Activated T-cell treated with anti-CD3 and anti-CD28 coated beads for 4 hours (primary cell): ENCODE measurements at places on chromosomes 1 and 21.

DNA sequence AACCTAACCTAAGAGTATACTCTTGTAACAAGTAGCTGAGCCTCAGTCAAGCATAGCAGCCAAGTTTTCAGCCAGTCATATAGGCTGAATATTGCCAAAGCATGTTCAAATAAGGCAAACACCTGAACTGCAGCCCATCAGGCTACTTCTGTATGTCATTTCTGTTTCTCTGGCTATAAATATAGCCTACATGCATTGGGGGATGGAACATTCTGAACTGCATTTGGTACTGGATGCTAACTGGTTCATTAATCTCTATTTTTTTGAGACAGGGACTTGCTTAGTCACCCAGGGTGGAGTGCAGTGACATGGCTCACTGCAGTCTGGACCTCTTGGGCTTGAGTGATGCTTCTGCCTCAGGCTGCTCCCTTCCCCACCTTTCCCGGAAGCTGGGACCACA lies 37.3 kb downstream of the MAST2 start:
- no peak for DNase-seq

- DNase-seq: peak; percentile 19
Observed at GRCh38 chr1:86913399-86913895, 479 bp downstream of the SELENOF start.

GRCh38 chr1:30087465-30087864 lies 635.9 kb downstream of the MATN1 start:
- no peak for DNase-seq

- no peak for DNase-seq
Observed at GRCh38 chr1:220487297-220487820, 40.6 kb upstream of the MARK1 start.

- DNase-seq: no peak
Observed at GRCh38 chr1:116763116-116763786, 9.0 kb downstream of the CD2 start.

DNA sequence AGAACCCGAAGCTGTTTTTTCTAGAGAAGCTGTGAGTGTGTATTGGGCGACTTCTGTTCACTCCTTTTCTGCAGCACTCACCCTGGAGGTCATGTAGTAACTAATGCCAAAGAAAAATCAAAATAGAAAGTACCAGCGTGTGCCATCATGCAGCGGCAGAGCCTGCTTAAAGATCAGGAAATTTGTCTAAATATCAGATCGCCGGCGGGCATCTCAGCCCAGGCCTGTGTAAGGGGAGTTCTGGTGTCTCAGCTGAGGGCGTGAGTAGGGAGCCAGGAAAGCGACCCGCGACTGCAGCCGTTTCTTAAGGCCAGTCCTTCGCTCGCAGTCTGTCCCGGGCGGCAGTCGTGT lies 768 bp downstream of the EDARADD start:
- no peak for DNase-seq

DNA sequence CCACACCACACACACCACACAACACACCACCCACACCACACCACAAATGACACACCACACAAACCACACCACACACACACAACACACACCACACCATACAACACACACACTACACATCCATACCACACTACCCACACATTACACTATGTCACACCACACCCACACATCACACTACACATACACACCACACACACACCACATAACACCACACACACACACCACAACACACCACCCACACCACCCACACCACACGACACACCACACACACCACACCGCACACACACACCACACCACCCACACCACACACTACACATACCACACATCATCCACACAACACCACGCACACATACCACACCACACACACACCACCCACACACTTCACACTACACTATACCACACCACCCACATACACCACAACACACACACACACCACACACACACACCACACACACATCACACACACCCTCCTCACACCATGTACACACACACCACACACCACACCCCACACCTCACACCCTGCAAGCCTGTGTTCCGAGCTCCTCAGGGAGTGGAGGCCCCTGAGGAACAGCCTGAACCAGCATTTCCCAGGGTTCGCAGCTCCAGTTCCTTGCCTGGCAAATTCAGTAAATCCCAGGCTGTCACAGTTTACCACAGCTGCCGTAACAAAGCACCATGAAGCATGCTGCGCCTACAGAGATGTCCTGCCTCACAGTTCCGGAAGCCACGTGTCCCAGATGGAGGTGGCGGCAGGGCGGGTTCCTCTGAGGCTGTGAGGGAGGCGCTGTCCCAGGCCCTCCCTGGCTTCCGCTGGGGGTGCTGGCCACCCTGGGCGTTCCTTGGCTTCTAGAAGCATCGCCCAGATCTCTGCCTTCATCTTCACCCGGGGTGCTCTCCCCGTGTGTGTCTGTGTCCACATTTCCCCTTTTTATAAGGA lies 69.8 kb upstream of the ATP5PO start:
- DNase-seq: no peak

- DNase-seq: no peak
Observed at GRCh38 chr1:182110635-182111034, 49.1 kb upstream of the ZNF648 start.

DNA sequence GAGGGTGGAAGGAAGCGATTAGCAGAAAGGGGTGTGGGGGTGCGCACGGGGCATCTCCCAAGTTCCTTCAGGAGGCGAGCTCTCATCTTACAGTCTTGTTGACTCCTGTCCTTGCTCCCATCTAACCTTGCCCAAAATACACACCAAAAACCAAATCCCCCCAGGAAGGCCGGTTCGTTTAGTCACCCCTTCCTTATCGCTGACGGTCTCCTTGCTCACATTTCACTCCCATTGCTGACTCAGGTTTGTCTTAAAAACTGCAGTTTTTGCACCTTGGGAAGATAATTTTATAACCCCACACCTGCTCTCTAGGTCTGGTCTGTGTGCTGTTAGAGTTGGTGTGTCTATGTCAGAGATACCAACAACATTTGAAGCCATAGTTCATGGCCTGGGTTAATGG lies 68.1 kb upstream of the F3 start:
- no peak for DNase-seq

- no peak for DNase-seq
Observed at GRCh38 chr1:160685266-160685665, 26.4 kb downstream of the CD48 start.

- DNase-seq: no peak
Observed at GRCh38 chr1:75392278-75392677, 218.6 kb downstream of the SLC44A5 start.

GRCh38 chr1:222171005-222171404 lies 376.9 kb downstream of the HHIPL2 start:
- no peak for DNase-seq

GRCh38 chr1:172997941-172998361 lies 52.8 kb downstream of the TNFSF18 start:
- no peak for DNase-seq

DNA sequence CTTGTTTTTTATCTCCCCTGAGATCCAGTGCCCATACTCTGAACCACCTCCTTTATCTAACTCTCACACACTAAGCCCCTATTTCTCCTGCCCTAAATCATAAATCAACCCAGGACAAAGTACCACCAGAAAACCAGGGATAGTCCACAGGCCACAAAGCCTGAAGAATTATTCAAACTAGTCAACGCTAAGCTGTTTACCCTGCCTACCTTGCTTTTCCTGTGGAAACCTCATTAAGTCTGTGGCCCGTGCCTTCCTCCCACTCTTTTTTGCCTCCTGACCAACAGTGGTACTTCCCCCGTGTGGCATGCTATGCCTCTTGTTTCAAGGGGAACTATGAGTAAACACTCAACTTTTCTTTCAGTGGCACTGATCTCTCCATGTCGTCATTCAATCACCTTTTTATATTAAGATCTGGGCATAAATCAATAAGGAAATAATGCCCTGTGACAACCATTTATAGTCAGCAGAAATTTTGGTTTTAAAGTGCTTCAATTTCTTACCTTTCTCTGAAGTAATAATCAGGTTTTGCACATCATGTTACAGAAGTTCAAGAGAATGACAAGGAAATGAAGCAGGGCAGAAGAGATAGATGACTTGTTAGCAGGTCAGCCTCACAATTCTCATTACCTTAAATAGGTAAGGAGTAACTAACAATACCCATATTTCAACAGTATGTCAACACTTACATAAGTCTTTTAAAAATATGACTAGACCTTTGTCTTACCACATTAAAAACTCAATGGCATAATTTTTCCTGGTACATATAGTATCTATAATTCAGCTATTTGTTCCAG lies 32.1 kb downstream of the EYA3 start:
- DNase-seq: peak; percentile 48

- DNase-seq: no peak
Observed at GRCh38 chr1:3954170-3955169, 54.4 kb upstream of the C1orf174 start.

DNA sequence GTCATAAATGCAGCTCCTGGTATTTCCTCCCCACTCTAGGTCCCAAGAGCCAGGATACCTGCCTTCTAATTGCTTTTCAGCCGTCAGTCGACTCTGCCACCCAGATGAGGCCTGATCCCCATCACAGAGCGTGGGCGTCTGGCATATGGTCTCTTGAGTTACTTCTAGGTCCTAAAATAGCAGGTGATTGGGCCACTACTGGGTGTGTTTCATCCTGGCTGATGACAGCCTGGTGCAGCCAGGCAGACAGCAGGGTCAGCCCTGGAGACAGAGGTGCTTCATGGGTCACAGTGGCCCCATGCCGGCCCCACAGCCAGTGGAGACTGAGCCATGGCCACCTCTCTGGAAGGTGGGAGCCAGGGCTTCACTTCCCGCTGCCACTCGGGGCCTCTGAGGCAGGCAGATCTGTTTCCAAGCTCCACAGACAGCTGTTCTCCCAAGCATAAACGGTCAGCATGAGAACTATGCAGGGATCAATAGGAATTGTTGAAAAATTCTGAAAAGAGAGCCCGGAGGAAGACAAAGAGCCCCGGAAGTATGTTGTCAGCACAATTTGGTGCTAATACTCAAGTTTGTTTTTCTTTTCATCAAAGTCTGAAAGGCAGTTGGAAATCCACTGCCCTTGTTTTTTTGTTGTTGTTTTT lies 83.0 kb downstream of the MAN1C1 start:
- no peak for DNase-seq

GRCh38 chr1:27145934-27146354 lies 9.0 kb downstream of the SLC9A1 start:
- DNase-seq: no peak

- DNase-seq: no peak
Observed at GRCh38 chr1:70504821-70505193, 93.7 kb downstream of the CTH start.

DNA sequence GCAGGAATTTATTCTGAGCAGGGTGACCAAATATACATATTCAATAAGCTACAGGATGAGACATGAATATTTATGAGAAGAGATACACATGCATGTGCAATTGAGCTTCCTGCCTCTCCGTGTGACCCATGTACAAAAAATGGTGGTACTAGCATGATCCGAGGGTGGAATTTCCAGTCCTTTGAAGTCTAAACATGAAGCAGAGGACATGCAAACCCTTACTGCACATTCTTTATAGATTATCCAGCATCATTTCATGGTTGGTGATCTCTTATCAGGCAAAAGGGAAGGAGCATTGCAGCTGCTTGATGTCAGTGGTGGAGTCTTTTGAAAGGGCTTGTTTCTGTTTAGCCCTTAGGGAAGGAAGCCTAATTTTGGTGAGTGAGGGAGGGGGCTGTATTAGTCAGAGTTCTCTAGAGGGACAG lies 448.6 kb downstream of the SETD4 start:
- no peak for DNase-seq

GRCh38 chr1:183239793-183240525 lies 53.9 kb downstream of the LAMC2 start:
- DNase-seq: no peak

- no peak for DNase-seq
Observed at GRCh38 chr1:225777058-225777582, 506 bp upstream of the SRP9 start.

GRCh38 chr1:160706526-160707235 lies 4.9 kb downstream of the CD48 start:
- DNase-seq: no peak

DNA sequence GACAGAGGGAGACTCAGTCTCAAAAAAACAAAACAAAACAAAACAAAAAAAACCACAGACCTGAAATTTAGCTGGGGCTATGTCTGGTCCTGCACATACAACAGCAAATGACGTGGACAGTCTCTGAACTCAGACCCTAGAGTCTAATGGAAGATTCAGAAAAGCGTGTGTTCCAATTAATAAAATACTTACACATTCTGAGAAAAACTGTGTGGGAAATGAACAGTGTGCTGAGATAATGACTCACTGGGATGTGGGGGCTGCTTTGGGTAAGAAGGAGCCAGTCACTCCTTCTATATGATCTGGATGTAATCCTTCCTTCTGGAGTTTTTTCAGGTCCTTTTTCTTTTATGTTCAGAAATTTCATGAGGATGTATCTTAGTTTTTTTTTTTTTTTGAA lies 29.4 kb downstream of the CLDN14 start:
- DNase-seq: no peak

- no peak for DNase-seq
Observed at GRCh38 chr1:84611796-84612195, 37.6 kb upstream of the CTBS start.

DNA sequence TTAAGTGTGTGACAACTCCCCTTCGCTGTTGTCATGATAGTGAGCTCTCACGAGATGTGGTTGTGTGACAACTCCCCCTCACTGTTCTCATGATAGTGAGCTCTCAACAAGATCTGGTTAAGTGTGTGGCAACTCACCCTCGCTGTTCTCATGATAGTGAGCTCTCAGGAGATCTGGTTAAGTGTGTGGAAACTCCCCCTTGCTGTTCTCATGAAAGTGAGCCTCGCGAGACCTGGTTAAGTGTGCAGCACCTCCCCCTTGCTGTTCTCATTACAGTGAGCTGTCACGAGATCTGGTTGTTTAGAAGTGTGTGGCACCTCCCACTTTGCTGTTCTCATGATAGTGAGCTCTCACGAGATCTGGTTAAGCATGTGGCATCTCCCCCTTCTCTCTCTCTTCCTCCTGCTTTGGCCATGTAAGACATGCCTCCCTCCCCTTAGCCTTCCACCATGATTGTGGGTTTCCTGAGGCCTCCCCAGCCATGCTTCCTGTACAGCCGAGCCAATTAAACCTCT lies 25.1 kb upstream of the LSS start:
- no peak for DNase-seq

DNA sequence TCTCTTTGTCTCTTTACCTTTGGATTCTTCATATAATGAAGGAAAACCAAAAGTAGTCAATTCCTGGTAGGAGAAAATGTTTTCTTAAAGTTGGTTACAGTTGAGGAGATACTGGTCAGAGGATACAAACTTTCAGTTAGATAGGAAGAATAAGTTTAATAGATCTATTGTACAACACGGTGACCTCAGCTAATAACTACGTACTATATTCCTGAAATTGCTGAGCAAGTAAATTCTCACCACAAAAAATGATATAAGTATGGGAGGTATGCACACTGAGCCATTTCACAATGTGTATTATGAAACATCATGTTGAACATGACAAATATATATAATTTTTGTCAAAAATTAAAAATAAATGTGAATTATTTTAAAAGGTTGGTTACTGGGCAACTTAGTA lies 20.4 kb downstream of the SSX2IP start:
- no peak for DNase-seq
